IMR-90 (cell line): ENCODE measurements at places on chromosomes 12 and 14. TPM values are rescaled to one million over a fixed set of nuclear protein-coding genes. Genes with fewer than 3 reads are reported as not detected.

KRT72 gene
- total RNA-seq: not detected in 2 replicates

NFE2 gene
- total RNA-seq: 0.18 and 0.28 TPM in 2 replicates

BIN2 gene
- total RNA-seq: not detected in 2 replicates

SBNO1 gene
- 24.9 and 43.0 TPM in 2 replicates for total RNA-seq

PRH2 gene
- 0.28 TPM in 1 of 2 replicates, not detected in the other for total RNA-seq

KLHDC2 gene
- 41.8 and 51.1 TPM in 2 replicates for total RNA-seq

ASCL1 gene
- not detected in 2 replicates for total RNA-seq

KCNC2 gene
- not detected in 2 replicates for total RNA-seq

PTPN21 gene
- 10.4 and 11.4 TPM in 2 replicates for total RNA-seq

SAMD4A gene
- total RNA-seq: 36.7 and 38.2 TPM in 2 replicates

TBX5 gene
- 10.8 and 13.3 TPM in 2 replicates for total RNA-seq

LTBR gene
- 19.7 and 24.7 TPM in 2 replicates for total RNA-seq

DNA sequence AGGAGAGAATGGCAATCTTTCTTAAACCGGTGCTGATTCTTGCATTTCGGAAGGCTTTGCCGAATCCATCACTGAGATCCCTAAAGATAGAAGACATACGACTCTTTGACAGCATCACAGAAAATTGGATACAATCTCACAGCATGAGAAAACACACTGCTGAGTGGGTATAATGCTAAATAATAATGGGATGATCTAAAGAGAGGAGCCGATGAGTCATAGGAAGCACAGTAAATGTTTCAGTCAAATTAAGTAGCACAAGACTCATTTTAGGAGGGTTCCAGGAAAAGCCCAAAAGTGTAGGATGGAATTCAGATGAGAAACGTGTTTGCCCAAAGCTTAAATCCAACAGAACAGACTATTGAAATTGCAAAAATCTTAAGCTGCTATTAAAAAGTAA lies 81.7 kb downstream of the CPNE8 start:
- DNase-seq: no peak

DNA sequence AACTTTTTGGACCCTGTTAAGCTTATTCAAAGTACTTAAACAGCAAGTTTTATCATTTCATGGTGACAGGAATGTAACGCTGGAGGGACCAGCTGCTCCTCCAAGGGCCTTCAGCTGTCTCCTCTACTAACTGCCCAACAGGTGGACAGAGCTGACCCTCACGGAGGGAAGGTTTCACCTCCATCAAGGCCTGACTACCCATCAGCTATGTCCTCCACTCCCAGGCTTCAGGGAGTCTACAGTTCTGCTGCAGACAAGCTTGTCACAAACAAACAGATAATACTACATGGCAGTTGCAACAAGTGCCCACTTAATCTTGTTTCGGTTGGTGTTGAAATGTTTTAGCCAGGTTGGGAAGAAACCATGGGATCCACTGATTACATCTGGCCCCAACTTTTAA lies 175.1 kb downstream of the TTC7B start:
- no peak for DNase-seq

GRCh38 chr14:36022765-36023410 lies 153.6 kb downstream of the PTCSC3 start:
- DNase-seq: no peak

- no peak for DNase-seq
Measured at GRCh38 chr14:32728976-32729375, 209.7 kb upstream of the NPAS3 start.

GRCh38 chr14:29895591-29896083 lies 32.0 kb downstream of the PRKD1 start:
- DNase-seq: no peak

GRCh38 chr12:50314636-50315312 lies 31.5 kb upstream of the LIMA1 start:
- DNase-seq: peak; percentile 80

GRCh38 chr12:121465921-121466793 lies 66.2 kb downstream of the RNF34 start:
- no peak for DNase-seq

DNA sequence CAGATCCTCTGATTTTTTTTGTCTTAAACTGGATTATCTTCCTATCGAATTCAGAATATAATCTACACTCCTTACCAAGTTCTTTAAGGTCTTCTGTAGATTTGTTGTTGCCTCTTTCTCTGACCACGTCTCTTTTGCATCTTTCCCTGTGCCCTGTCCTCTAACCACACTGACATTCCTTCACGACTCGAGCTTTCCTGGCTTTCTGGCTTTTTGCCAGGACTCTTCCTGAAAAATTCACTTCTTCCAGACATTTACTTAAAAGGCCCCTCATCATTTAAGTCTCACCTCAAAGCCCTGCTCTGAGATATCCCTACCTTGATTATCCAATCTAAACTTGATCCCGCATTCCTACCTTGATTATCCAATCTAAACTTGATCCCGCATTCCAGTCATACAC lies 422.3 kb upstream of the DCN start:
- no peak for DNase-seq

DNA sequence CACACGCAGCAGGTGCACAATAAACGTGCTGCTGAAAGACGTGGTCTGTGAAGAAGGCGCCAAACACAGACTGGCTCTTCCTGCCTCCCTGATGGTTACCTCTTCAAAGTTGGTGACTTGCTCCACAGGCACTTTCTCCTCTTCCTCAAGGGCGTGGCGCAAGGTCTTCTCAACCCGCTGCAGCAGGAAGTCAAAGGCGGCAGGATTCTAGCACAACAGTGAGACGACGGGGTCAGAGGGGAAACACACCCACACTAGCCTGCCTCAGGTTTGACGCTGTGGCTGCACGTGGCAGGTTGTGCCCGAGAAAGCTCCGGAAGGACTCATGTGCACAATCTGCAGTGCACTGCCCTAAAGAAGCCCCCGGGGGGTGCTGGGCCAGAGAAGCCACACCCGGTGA lies 15.0 kb downstream of the POLE start:
- no peak for DNase-seq

- DNase-seq: peak; percentile 73
Measured at GRCh38 chr12:51823875-51824565, 24.5 kb downstream of the FIGNL2 start.

GRCh38 chr12:27048822-27049752 lies 26.7 kb downstream of the MED21 start:
- DNase-seq: peak; percentile 91

DNA sequence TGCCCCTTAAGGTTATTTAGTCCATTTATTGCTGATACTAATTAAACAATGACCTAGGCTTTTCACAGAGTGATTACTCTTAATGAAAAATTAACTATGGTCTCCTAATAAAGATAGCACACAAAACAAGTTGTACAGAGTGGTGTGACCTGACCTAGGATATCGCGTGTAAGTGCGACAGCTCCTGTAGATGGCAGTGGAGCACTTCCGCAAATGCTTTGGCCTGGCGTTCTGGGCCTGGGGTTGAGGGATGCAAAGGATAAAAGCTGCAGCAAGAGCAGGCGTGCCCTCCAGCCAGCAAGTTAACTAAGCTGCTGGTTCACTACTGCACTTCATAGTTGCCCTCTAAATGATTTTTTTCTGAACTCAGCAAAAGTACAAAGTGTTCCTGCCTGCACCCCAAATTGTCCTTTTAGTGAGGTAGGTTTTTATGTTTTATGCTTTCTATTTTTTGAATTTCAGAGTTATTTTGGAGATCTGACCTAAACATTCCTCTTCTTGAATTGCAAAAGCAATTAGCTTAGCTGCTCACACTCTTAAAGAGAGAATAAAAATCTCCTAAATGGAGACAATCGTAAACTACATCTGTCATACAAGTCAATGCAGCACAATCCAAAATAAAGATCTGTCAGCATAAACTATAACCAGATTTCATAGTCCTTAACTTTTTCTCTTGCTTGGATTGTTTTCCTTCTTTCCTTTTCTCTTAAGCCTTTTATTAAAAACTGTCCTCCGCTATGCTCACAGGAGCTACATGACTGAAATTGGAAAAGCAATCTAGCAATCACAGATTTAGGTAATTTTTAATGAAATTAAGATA lies 379.6 kb downstream of the LRIG3 start:
- DNase-seq: peak; percentile 91

DNA sequence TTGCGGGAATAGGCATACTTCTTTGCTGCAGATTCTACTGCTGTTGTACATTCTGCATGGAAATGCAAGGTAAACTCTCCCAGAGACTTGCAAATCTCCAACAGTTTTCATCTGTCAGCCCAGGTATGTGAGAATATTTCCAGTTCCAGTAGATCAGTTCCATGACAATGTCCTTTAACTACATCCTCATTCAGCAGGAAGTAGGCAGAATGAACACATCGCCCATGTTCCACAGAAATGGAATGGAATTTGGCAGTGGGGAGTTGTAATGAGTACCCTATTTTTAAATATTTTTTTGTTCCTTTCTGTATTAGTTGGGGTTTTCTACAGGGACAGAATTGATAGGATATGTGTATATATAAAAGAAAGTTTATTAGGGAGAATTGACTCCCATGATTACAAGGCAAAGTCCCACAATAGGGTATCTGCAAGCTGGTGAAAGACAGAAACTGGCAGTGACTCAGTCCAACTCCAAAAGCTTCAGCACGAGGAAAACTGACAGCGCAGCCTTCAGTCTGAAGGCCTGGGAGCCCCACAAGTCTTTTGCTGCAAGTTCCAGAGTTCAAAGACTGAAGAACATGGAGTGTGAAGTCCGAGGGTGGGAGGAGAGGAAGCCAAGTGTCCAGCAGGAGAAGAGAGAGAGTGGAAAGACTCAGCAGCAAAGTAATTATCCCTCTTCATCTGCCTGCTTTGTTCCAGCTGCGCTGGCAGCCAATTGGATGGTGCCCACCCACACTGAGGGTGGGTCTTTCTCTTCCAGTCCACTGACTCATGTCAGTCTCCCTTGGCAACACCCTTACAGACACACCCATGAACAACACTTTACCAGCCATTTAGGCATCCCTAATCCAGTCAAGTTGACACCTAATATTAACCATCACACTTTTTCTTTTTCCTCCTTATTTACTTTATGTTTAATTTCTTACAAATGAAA lies 110.4 kb upstream of the SCAF11 start:
- no peak for DNase-seq

GRCh38 chr14:105864651-105865265 lies 338.4 kb downstream of the TMEM121 start:
- no peak for DNase-seq

- no peak for DNase-seq
Measured at GRCh38 chr12:102959391-102959790, 1.9 kb downstream of the ASCL1 start.

GRCh38 chr12:65840793-65841670 lies 16.7 kb downstream of the HMGA2 start:
- no peak for DNase-seq

DNA sequence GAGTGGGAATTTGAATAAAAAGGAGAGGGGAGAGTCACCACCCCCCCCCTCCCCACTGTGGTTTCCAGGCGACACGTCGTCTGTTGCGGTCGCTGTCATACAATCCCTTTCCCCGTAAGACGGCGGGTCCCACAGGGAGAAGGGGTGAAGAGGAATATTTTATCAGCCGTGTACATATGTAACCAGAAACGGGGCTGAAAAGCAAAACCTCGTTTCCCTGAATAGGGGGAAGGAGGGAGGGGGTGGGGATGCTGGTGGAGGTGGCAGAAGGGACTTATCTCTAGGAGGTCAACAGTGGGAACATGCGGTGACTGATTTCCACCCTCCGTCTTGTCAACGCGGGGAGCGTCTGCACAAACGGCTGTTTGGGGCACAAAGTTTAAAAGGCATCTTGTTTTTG lies 171.4 kb downstream of the RBM19 start:
- no peak for DNase-seq

GRCh38 chr14:67253076-67253635 lies 11.9 kb downstream of the PALS1 start:
- DNase-seq: no peak

GRCh38 chr12:3959799-3960560 lies 86.8 kb upstream of the PARP11 start:
- DNase-seq: no peak

GRCh38 chr12:13627536-13627935 lies 353.9 kb downstream of the GRIN2B start:
- no peak for DNase-seq

GRCh38 chr12:93341409-93342049 lies 36.2 kb upstream of the NUDT4 start:
- no peak for DNase-seq

DNA sequence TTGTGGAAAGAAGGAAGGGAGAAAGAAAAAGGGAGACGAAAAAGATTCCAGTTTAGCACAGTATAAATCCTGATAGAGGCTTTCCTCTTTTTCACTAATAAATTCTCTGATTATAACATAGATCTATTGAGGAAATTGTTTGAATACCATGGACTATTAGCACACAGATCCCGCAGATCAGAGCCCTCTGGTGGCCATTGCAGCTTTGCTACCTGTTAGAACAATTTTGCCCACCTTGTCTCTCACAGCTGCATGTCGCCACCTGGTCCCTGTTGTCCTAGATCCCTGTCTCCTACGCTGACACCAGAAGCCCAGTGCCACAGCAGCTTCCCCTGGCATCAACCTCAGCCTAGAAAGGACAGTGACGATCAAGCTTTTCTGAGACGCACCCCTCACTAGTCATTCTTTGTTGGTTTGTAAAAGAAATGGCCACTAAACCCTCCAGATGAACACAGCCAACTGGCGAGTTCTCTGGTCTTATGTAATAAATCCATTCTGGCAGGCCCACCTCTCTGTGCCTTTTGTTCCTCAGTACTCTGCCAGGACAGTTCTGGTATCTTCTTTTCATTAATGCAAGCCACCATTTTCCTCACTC lies 9.9 kb downstream of the GPHB5 start:
- DNase-seq: peak; percentile 29

DNA sequence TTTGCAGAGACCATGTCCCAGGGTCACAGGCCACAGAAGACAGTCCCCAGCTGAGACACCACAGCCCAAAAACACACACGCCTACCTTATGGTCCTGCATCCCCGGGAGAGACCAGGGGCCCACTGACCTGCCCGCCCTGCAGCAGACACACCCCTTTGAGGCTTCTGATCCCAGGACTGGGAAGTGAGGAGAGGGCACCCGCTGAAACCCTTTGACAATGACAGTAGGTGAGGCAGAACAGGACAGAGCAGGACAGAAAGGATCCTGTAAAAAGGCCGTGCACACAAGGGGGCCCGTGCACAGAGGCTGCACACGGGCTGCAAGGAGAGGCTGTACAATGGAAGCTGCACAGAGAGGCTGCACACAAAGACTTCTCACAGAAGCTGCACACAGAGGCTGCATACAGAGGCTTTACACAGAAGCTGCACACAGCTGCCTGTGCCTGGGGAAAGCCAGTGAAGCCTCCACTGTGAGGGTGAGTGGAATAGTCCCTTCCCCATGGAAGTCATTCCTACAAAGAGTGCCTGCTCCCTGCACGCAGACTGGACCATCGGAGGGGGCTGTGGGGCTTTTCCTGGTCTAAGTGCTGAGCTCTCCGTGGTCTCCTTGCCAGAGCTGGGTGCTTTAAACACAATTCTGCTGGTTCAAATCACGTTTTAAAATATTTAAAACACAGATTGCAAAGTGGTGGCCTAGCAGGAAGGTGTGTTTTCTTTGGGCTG lies 16.6 kb upstream of the SFSWAP start:
- no peak for DNase-seq
